ENCODE measurements at places on chromosomes 2 and 18. TPM values are rescaled to one million over a fixed set of nuclear protein-coding genes. Genes with fewer than 3 reads are reported as not detected.

MBD5 gene
- total RNA-seq = 3.9 TPM

KCNS3 gene
- total RNA-seq = 1.2 TPM

CYP26B1 gene
- total RNA-seq = 14.7 TPM

CD8A gene
- total RNA-seq = 0.32 TPM

CREG2 gene
- 8.8 TPM for total RNA-seq

TBR1 gene
- total RNA-seq = 0.07 TPM

All from A549 treated with Hydrocortisone at 1 μM for 4 hours (cell line).